ENCODE measurements at places on chromosomes 1 and 21.

DNA sequence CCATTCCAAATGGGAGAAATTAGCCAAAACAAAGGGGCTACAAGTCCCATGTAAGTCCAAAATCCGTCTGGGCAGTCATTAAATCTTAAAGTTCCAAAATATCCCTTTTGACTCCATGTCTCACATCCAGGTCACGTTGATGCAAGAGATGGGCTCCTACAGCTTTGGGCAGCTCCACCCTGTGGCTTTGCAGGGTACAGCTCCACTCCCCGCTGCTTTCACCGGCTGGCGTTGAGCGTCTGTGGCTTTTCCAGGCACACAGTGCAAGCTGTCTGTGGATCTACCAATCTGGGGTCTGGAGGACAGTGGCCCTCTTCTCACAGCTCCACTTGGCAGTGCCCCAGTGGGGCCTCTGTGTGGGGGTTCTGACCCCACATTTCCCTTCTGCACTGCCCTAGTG, 130.2 kb downstream of the TPR start:
- no peak for DNase-seq

DNA sequence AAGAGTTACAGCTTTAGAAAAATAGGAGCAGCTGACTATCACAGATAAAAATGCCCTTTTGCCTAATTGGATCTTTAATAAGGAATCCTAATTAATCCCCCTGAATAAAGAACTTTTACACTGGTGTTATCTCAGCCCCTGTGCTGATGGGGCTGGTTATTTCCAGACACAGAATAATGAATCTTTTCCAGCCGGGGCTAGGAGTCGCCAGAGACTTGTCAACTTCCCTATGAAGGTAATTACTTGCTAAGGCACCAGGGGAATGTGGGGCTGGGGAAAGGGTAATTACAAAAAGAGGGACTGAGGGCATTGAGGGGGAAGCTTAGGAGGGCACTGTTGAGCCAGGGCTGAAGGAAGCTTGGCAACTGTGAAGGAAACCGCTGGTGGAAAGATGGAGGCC, 34.5 kb downstream of the HMGB4 start:
- DNase-seq, result no peak

DNA sequence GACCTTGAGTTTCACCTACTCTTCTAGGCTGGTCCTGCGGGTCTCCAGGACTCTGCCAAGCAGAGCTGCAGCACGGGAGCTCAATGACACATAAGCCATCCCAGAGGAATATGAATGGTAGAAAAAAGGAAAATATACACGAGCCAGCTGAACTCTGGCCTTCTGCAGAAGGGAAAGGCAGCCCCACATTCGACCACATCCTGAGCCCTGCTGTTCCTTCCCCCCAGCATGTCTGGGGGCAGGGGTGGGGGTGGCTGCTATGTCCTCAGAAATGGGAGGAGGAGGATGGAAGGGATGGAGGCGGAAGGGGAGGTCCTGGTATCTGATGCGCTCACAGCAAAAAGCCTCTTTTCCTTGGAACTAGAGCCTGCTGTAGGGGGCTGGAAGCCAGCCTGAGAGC, 12.1 kb upstream of the KDF1 start:
- no peak for DNase-seq

- no peak for DNase-seq
These were observed 310.5 kb downstream of the PRDM2 start for GRCh38 chr1:14010476-14010875.

DNA sequence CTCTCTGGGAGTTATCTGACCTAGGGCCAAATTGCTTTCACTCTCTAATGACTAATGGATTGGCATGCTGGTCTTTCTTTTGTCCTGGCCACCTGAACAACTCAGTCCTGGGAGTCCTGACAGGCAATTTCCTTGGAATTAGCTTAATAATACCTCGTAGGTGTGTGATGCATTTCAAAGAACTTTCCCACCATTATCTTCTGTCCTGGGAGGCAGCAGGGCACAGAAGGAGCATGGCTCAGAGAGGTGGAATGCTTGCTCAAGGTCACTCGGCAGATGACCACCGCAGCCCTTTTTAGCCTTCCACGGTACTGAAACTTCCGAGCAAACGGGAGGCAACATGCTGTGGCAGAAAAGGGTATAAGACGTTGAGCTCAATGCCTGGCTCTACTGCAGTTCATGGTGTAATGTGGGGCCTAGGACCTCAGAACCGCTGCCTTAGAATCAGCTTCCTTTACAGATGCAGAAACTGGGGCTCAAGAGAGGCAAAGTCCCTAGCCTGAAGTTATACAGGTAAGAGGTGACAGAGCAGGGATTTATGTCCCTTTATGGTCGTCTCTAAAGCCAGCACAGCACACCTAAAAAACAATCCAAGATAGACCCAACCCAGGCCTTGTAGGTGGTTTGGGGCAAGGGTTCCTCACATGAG, 3.2 kb downstream of the ID3 start:
- no peak for DNase-seq
